ENCODE measurements at places on chromosomes 1 and 21.

DNA sequence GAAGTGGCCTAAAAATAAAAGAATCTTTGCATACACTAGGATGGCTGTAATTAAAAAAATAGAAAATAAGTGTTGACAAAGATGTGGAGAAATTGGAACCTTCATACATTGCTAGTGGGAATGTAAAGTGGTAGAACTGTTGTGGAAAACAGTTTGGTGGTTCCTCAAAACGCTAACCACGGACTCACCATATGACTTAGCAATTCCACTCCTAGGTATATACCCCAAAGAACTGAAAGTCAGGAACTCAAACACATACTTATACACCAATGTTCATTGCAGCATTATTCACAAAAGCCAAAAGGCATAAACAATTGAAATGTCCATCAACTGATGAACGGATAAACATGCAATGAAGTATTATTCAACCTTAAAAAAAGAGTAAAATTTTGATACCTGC, 10.8 kb upstream of the HMGCL start:
- DNase-seq: no peak

GRCh38 chr1:186848509-186849130, 19.9 kb downstream of the PLA2G4A start:
- DNase-seq: no peak

DNA sequence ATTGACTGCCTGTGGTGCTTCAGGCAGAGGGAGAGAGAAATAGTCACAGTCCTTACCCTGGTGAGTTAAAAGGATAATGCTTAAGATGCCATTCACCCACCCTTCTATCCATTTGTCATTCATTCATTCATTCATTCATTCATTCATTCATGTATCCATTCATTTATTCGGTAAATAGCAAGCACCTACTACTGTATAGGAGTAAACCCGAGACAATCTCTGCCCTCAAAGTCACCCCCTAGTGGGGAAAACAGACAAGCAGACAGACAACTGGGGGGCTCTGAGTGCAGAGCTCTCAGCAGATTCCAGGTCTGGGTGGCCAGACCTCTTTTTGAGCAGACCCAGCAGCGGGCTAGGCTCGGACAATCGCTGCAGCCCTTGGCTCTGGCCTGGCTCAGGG, 14.1 kb upstream of the ACTL8 start:
- DNase-seq: no peak

DNA sequence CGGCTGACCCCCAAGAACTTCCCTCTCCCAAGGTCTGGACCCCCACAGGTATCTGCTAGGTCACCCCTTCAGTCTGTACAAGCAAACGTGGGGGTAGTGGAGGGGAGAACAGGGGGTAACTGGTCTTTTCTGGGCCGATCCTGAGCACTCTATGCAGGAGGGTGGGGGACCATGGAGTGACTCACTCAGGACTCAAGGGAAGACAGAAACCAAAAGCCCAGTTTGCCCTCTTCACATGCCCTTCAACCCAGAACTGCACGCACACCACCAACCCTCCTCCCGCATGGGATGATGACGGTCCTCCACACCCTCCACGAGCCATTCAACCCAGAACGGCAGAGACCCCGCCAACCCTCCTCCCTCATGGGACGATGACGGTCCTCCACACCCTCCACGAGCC, 53.6 kb upstream of the GPR153 start:
- DNase-seq: no peak

- DNase-seq: no peak
Observed at GRCh38 chr1:157111396-157112165, 12.0 kb upstream of the ETV3L start.

DNA sequence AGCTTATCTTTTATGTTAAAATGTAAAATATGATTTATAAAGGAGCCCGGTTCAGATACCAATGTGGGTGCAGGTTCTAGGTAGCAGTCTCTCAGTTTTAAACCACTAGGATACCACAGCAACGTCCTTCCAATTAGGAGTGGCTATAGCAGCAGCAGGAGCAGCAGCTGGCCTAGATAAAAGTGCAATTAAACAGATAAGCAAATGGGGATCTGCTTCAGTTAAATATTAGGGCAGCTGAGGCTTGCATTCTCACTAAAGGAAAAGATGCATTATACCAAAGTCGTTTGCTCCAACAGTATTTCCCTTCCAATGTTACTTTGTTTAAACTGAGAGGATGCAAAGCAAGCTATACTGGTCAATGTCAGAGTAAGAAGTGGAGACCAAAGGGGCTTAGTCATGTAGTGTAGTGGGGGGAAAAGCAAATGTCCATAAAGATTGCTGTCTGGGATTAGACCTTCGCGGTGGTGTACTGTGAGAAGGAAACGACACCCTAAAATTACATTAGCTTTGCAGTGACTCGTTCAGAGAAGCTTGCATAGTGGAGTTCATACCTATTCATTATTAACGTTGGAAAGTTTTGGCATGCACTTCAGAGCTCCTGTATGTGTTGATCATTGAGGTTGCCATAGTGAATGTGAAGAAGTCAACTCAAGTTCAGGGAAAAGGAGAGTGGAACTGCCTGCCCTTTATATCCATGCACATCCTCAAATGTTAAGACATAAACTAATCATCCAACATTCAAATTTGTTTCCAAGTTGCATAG, 272.2 kb downstream of the VAV3 start:
- no peak for DNase-seq

DNA sequence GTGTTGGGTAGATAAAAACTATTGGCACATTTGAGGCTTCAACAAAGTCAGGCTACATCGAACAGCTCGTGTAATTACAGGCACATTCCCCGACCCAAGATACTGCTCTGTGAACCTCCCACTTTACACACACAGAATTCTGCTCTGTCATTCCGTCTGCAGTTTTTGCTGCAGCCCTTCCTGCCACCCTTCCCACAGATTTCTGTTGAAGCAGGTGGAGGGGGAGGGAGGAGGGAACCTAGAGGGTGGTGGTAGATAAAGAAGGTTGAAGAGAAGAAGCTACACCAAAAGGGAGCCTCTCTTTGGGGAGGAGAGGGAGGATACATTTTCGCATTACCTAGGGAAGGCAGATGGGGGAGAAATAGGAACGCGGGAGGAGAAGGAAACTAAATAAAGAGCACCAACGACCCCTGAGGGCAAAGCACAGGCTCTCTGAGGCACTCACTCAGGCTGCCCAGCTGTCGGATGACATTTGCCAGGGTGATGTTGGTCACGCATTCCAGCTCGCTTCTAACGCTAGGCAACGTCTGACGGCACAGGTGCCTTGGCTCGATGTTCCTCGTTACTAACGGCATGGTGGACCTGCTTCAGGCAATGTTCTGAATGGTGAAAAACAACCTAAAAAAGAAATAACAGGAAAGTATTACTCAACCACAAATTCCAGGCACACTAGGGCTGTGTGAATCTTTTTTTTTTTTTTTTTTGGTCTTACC, 36.0 kb downstream of the GPR3 start:
- no peak for DNase-seq

DNA sequence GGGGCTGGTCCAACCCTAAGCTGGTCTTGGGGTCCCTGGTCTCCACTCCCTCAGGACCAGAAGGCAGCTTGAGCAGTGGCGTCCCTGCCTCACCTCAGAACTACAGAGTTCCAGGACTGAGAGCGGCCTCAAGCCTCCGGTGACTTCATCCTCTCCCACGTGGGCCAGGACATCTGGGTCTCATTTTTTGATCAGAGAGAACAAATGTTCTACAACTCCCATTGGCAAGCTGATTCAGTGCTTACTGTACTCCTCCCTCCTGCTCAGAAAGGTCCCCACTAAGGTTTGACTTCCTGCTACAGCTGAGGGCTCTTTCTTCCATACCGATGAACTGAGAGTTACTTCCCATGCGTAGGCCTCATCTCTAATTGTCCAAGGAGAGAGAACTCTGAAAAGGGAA, 78.5 kb downstream of the PLXNA2 start:
- no peak for DNase-seq

GRCh38 chr1:226394462-226394861, 13.4 kb downstream of the PARP1 start:
- DNase-seq: no peak

GRCh38 chr1:214363386-214363785, 82.4 kb downstream of the SMYD2 start:
- no peak for DNase-seq

GRCh38 chr1:177959811-177960515, 9.9 kb downstream of the SEC16B start:
- peak; percentile 61 for DNase-seq

GRCh38 chr1:206702260-206702659, 17.6 kb downstream of the MAPKAPK2 start:
- no peak for DNase-seq

GRCh38 chr21:33546086-33546485, 3.2 kb downstream of the SON start:
- no peak for DNase-seq

DNA sequence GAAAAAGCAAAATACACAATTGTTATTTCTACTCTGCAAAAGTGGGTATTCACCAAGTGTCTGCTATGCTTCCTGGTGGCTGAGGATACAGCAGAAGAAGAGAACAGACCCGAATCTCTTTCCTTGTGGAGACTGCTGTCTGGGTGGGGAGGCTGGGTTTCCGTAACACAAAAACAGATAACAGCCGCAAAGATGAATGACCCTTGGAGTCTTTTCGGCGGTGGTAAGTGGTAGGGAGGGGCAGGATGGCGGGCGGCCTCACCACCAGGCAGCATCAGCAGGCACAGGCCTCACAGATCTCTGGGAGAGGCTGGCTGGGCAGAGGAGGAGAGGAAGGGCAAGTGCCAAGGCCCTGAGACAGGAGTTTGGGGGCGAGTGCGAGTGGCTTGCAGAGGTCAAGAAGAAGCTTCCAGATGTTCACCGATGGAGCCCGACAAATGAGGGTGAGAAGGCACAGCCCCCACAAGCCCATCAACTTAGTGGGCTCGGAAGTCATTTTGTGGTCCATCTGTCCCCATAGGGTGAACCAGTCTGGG, 164.2 kb downstream of the RHOU start:
- no peak for DNase-seq

GRCh38 chr1:61054601-61054993, 27.8 kb upstream of the NFIA start:
- DNase-seq: no peak

- no peak for DNase-seq
Observed at GRCh38 chr1:118988186-118989005, at the start of gene TBX15. Gene TBX15, minus strand, starts transcription at chr1:118988343. Its CDS starts 548 bp downstream, at chr1:118987795.

DNA sequence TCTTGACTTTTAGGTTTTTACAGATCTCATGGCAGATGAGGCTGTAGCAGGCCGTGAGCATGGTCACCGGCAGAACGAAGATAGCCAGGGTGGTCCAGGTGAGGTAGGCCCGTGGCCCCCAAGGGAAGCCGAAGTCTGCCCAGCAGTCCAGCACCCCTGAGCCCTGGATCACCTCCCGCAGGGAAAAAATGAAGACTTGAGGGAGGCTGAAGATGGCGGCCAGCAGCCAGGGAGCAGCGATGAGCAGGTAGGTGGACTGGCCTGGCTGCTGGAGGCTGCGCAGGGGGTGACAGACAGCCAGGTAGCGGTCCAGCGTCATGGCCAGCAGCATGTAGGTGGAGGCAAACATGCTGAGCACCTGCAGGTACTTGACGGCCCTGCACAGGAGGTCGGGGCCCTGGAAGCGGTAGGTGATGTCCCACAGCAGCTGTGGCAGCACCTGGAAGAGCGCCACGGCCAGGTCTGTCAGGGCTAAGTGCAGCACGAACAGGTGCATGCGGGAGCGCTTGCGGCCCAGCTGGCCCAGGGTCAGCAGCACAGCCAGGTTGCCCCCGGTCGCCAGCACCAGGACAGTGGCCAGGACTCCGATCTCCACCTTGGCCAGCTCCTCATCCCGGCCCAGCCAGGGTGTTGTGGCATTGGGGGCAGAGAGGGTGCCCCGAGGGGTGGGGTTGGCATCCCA, 856 bp downstream of the AVPR1B start:
- DNase-seq: no peak

DNA sequence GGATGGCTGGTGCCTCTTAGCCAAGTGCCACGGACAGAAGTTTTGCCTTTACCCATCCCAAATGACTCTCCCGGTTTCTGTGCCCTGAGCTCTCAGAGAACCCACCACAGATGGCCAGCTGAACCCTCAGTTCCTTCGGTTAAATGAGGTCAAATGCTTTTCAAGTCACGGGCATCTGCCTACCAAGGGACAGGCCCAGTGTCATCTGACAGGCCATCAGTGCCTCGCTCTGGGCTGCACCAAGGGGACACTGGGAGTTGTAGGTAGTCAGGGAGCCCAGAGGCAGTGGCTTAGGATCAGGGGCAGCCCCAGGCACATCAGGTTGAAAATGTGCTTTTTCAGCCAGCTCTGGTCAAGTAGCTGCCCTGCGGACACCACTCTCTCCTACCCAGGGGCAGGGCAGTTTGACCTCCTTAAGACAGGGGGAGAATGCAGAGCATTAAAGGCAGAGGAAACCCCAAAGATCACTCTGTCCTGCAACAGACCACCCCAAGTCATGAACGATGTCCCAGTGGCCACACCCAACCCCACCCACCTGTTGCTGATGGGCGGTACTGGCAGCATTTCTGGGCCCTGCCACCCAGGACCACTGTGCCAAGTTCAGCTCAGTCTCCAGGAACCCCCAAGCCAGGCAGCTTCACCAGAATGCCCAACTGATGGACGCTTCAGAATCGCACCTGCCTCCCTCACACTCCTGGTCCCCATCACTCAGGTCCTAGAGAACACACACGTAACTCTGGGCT, 60.7 kb downstream of the CASZ1 start:
- no peak for DNase-seq

- DNase-seq: no peak
Observed at GRCh38 chr1:24925082-24925779, 4.8 kb downstream of the RUNX3 start.

DNA sequence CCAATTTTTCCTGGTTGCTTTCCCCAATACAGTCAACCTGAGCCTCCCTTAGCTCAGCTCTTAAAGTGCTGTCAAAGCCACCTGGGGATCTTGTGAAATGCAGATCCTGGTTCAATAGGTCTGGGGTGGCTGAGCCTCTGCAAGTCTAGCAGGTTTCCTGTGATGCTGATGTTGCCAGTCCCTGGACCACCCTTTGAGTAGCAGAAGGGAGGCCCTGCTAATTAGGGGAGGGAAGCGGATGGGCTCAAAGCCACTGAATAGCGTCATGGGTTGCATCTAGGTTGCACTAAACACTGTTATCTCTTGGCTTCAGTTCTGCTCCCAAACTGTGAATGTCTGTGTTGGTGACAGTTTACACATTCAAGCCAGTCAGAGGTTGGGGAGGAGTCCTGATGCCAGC, 127.2 kb downstream of the KAZN start:
- no peak for DNase-seq

DNA sequence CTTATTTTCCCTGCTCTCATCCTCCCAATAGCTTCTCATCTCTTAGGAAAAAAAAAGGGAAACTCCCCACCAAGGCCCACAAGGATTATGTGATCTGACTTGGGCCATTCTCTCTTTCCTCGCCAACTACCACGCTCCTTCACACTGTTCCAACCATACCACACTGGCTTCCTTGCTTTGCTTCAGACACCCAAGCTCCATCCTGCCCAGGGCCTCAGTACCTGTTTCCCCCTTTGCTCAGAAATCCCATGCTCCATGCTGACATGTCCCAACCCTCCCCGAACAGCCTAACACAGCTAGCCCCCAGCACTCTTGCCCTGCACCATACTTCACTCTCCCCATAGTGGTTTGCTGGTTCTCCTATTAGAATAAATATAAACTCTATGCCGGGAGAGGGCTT, 39.2 kb downstream of the MAB21L3 start:
- no peak for DNase-seq

- DNase-seq: peak; percentile 52
Observed at GRCh38 chr1:17520041-17520440, 19.5 kb upstream of the ARHGEF10L start.

- DNase-seq: no peak
Observed at GRCh38 chr21:38788275-38788905, 17.3 kb upstream of the ETS2 start.

All from kidney glomerular epithelial cell (primary cell).